ENCODE measurements at places on chromosomes 7 and 10.

- no peak for DNase-seq
Observed at GRCh38 chr7:99141334-99141733, 2.6 kb downstream of the SMURF1 start.

DNA sequence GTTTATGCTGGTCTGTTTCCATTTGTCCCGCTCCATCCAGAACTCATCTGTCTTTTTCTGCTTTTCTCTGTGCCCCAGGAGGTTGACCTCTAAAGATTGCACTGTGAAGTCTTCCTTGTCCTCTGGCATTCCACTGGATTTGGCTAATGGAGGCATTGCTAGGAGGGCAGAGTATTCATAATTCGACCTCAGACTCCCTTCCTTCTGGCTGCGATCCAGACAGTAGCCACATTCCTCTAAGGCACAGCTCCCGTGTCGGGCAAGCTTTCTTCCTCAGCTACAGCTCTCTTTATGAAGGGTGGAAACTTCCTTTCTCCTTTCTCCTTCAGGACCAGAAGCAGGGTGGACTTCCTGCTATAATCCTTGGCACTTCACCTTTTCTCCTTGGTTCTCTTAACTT lies 175.9 kb downstream of the BAMBI start:
- no peak for DNase-seq

DNA sequence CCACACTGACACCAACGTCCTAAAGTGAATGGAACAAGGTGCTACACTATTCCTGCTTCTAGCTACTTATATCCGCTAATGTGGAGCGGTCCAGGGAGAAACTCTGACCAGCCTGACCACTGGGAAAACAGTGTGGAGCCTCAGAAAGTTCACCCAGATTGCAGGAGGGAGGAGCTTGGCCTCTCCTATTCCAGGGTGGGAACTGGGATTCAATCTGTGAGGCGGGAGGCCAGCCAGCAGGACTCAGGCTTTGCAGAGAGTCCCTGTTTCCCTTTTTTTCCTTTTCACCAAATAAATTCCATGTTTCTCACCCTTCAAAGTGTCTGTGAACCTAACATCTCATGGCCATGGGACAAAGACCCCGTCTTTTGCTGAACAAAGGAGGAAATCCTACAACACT lies 86.4 kb upstream of the SEMA3C start:
- no peak for DNase-seq

GRCh38 chr10:124254490-124254889 lies 161.1 kb upstream of the CHST15 start:
- no peak for DNase-seq

GRCh38 chr7:24812305-24812945 lies 55.2 kb upstream of the GSDME start:
- peak; percentile 64 for DNase-seq

DNA sequence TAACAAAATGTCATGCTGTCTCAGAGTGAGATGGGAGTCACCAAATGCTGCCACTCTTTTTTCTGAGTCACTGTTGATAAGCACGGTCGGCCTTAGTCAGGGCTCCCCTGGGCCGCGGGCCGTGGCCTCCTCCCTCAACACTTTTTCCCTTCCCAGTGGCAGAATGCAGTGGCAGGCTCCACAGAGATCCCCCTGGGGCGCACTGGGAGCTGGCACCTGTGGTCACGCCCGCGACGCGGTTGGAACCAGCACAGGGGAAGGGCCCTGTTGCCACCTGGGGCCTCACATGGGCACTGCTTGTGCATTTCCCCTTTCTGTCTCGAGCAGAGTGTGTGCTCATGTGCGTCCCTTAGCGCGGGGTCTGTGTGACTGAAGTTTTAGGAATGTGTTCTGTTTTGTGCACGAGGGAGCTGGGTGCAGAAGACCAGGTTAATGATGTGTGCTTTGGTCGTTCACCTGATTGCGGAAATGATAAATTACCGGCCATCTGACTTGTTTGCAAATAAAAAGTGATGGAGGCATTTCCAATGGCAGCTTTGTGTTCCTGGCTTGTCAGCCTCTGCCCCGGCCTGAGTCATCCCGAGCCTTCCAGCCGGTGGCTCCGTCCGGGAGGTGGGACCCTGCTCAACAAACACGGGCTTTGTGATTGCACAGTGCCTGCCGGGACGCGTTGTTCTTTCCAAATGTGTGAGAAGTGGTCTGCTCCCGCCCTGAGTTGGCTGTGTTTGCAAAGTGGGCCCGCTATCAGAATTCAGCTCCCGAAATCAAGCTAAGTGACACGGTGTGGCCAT lies 100.7 kb downstream of the NKX6-2 start:
- DNase-seq: peak; percentile 18

DNA sequence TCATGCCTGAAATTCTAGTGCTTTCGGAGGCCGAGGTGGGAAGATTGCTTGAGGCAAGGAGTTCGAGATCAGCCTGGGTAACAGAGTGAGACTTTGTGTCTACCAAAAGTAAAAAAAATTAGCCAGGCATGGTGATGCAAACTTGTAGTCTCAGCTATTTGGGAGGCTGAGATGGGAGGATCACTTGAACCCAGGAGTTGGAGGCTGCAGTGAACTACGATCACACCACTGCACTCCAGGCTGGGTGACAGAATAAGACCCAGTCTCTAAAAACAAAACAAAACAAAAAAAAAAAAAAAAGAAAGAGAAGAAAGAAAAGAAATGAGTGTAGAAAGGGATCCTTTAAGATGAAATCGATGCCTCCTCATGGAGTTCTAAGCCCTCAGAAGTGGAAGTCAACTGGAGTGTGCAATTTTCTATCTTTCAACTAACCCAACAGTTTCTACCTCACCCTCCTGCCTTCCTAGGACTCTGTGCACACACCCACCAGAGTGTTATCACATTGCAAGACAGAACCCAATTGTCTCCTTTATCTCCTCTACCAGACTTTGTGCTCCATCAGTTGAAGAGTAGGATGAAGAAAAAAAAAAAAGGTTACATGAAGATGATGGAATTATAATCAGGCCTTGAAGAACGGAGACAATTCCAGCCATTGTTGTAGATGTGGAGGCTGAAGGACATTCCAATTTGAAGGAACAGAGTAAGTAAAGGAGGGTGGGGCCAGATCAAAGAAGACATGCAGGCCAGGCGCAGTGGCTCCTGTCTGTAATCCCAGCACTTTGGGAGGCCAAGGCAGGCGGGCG lies 26.9 kb downstream of the NYAP1 start:
- no peak for DNase-seq

GRCh38 chr10:8044331-8044907 lies 10.1 kb upstream of the GATA3 start:
- DNase-seq: no peak

DNA sequence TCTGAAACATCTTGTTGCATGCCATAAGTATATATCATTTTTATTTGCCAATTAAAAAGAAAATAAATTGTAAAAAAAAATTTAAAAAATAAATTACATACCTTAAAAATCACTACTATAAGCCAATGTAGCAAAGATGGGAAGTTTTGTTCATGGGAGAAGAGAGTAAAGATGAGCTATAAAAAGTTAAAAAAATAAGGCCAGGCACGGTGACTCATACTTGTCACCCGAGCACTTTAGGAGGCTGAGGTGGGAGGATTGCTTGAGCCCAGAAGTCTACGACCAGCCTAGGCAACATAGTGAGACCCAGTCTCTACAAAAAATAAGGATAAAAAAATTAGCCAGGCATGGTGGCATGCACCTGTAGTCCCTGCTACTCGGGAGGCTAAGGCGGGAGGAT lies 8.4 kb upstream of the STK32C start:
- no peak for DNase-seq

DNA sequence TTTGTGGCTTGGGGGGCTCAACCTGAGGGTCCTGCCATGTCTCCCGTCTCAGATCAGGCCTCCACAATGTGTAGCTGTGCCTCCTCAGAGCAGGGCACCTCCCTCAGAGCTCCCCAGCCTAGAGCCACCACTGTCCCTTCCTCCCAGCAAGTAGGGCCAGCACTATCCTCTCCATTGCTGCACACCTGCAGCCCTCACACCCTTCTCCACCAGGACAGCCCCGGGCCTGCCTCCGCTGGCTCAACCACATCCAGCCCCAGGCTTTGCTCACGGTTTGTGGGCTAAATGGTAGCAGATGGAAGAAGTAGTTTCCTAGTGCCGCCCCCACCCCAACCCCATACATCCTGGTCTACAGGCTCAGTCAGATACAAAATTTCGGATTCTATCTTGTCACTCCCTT lies 10.1 kb downstream of the NFKB2 start:
- DNase-seq: no peak

DNA sequence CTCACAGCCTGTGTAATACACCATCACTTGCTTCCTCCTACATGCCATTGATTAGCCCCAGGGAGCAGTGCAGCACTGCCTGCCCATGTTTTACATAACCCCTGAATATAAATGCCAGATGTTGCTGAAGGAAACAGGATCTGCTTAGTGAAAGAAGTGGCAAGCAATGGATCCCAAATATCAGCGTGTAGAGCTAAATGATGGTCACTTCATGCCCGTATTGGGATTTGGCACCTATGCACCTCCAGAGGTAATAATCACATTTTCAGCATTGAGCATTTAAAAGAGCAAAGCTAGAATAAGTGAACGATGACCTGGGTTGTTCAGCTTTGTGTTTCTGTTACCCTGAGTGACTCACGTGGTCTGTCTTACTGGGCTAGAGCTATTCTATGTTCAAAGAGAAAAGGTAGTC lies at the start of gene AKR1C4:
Gene AKR1C4 (plus strand): TSS at position 136 of the 412 bp plus-strand sequence. CDS start 31 bp downstream, at position 167.
- DNase-seq: no peak

- no peak for DNase-seq
Observed at GRCh38 chr10:86708783-86709380, 40.6 kb downstream of the LDB3 start.

DNA sequence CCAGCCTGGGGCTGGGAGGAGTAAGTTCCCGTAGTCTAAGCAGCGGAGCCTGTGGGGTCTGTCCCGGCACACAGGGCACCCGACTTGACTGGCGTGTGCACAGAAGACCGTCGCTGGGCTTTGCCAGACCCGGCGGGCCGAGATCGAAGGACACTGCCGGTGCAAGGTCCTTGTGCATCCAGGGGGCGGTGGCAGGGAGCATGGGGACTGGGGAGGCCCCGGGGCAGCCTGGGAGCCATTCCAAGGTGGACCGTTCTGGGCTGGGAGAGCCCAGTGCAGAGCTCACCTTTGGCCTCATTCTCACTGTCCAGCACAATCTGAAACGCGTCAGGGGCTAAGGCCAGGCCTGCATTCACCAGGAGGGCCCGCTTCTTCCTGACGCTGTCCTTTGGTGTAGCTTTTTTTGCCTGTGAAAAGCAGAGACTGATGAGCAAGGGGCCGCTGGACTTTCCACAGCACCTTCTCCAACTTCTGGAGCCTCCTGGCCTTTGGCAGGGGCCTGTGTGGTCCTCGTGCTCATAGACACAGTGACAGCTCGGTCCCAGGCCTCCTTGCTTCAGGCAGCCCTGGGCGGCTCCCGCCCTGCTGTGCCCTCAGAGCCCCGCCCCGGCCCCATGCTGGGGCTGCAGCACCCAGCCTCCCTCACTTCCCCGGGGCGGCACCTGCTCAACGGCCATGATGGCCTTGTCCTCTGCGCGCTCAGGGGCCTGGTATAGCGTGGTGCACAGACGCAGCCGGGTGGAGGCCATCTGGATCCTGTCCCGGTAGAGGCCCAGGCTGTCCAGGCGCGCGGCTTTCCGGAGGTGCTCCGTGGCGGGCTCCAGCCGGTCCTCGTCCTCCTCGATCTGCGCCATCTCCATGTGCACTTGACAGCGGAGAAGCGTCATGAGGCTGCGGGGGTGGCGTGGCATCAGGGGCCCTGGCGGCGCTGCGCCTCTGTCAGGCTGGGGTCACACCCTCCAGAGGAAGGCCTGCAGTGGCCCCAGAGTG lies 20.3 kb downstream of the CFAP46 start:
- DNase-seq: no peak

DNA sequence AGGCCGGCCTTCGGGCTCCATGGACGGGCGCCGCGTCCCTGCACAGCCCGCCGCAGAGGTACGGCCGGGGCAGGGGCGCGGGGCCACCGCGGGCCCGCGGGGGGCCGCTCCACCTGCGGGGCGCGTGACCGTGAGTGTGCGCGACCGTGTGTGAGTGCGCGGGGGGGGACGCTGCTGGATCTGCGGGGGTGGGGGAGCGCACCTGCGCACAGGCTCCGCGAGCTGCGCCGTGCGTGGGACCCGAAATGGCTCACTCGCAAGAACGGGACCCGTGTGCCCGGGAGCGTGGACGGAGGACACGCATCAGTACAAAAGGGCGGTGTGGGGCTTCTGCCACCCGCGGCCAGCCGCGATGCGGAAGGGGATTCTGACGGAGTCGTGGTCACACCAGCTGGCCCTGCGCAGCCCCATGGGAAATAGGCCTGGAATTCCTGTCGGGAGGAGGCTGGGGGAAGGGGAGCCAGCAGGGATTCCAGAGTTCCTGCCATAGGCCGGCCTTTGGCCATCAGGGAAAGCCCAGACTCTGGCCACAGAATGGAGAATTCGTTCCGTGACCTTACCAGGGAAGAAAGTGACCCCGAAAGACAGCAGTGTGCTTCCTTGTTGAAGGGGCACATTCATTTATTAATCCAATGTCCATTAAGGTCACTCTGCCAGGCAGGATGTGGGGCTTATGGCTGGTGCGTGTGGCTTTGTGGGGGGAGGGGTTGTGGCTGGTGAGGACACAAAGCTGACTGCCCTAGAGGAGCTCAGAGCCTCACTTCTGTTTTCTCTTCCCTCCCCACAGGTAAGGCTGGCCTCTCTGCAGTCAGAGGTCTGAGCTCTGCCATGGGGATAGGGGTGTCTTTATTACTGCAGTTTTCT lies 494 bp downstream of the REPIN1 start:
- peak; percentile 79 for DNase-seq

GRCh38 chr7:32762925-32763293 lies 128.7 kb downstream of the KBTBD2 start:
- no peak for DNase-seq

DNA sequence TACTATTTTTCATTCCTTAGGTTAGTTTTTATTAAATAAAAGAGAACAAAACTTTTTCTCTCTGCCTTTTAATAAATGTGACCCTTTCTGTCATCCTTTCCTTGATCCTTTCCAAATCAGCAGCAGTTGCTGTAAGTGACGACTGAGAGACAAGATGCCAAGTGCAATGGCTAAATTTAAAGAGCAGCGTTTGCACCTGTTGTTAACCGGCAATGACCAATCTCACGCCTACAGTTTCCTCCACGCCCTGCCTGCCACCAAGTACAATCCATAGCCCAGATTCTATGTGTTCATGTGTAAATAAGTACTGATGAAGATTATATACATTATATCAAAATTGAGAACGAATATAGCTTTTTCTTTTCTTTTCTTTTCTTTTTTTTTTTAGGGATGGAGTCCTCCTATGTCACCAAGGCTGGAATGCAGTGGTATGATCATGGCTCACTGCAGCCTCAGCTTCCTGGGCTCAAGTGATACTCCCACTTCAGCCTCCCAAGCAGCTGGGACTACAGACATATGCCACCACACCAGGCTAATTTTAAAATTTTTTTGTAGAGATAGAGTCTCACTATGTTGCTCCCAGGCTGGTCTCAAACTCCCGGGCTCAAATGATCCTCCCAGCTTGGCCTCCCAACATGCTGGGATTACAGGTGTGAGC lies 6.5 kb upstream of the MCU start:
- no peak for DNase-seq

DNA sequence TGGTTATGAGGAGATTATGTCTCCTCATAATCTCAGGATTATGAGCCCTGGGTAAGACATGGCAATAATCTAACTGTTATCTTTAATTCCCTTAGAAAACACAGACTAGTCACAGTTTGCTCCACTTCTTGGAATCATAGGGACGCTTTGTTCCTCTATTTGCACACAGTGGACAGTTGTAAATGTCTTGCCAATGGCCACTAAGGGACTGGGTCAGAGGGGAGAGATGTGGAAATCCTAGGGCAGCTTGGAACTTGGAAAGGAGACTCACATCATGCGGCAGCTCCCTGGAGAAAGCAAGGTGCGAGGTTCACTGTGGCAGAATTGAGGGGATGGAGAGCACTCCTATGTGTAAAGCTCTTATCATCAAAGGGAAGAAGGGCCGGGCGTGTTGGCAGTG lies 266.1 kb downstream of the PRPF18 start:
- DNase-seq: no peak

All from CD8-positive, alpha-beta T cell (primary cell).